ENCODE measurements at places on chromosomes 5 and 9. TPM values are rescaled to one million over a fixed set of nuclear protein-coding genes. Genes with fewer than 3 reads are reported as not detected.

- peak; percentile 83 for DNase-seq
These were observed 438 bp downstream of the SOX30 start for GRCh38 chr5:157651623-157652376.

- DNase-seq, result no peak
These were observed 358.1 kb upstream of the PIK3R1 start for GRCh38 chr5:67857502-67857901.

GRCh38 chr9:126371007-126371870 lies 44.6 kb downstream of the MVB12B start:
- no peak for DNase-seq

GRCh38 chr5:135452321-135453030 lies at the start of gene TIFAB:
TIFAB (minus strand) TSS chr5:135452351; CDS start chr5:135449939, 2,412 bp downstream.
- no peak for DNase-seq

DNA sequence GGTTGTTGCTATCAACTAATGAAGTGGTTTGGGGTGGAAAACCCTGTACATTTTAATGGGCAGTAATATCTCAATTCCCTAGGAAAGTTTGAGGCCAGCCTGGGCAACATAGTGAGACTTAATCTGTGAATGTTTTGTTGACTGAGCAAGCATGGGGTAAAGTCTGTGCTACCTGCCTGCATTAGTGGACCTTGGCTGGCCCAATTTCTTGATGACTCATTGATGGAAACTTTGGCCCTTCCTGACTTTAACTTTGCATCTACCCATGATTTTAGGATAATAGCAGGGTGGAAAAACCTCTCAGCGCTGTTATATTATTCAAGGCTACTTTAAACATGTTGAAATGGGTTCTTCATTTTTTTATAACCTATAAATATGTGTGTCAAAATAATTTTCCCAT lies 389.4 kb upstream of the RORB start:
- DNase-seq, result no peak

The UNC5A gene
- total RNA-seq, result not detected

- DNase-seq, result no peak
These were observed 140.9 kb upstream of the TLX3 start for GRCh38 chr5:171168171-171168570.

- DNase-seq, result no peak
These were observed 5.2 kb upstream of the GCNT4 start for GRCh38 chr5:75057561-75057960.

GRCh38 chr5:77129391-77129990 lies 42.4 kb upstream of the ZBED3 start:
- DNase-seq, result peak; percentile 39

DNA sequence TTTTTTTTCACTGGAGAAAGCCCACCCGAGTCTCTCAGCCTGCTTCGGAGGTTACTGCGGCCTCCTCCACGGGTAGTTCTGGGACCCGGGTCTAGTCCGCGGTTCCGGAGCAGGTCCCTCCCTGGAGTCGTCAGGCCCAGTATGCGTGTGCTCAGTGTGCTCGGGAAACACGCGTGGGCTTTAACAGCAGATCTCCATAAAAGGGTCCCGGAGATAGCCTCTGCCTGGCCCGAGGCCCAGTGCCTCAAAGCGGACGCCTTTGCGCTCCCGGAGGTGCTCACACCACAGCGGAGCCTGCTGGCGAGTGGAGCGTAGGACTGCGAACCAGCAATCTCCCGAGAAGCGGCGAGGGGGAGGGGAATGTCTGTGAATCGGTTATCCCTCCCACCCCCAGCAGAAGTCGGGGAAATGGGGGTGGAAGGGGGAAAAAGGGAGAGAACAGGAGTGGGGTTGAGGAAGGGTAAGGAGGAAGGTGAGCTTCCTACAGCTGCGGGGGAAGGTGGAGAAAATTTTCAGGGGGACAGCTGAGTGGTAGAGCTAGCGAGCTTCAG lies 28.7 kb downstream of the CDKN2A start:
- DNase-seq, result peak; percentile 55

GRCh38 chr9:27489087-27489876 lies 34.8 kb upstream of the IFNK start:
- DNase-seq, result peak; percentile 13

DNA sequence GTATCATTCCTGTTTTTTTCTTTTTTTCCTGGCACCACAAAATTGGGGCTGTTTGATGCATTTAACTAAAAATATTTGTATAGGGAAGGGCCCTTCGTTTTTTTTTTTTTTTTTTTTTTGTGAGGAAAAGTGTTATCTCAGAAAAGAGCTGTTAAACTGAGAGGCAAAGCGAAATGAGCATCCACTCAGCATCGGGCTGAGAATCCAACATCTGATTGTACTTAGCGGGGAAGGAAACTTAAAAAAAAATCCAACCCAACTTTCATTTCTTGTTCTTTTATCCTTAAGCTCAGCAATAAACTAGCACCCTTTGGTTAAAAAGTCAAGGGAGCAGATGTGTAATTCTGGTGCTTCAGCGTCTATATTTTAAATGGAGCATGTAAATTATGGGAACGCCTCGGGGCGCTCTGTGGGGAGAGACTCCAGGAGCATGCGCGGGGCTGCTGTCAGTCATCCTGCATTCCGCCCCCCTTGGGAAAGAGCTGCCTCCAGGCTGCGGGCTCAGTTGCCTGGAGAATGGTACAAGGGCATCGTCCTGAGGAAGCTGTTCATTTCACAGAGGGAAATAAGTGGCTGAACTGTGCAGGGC lies 33.3 kb downstream of the DMRT2 start:
- DNase-seq, result no peak

DNA sequence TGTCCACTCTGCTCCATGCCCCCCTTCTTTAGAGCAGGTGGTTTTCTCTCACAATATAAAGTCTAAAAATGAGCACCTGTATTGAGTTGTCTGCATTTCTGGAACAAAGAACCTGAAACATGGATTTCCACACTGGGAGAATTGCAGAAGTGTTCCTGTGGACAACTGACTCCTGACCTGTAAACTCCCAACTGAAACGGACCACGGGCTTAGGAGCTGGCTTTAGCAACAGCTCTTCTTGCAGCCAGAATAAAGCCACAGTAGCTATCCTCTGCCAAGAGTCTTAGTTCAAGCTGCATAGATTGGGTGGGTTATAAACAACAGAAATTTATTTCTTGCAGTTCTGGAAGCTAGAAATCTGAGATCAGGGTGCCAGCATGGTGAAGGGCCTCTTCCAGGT lies 194.7 kb downstream of the DTWD2 start:
- no peak for DNase-seq

DNA sequence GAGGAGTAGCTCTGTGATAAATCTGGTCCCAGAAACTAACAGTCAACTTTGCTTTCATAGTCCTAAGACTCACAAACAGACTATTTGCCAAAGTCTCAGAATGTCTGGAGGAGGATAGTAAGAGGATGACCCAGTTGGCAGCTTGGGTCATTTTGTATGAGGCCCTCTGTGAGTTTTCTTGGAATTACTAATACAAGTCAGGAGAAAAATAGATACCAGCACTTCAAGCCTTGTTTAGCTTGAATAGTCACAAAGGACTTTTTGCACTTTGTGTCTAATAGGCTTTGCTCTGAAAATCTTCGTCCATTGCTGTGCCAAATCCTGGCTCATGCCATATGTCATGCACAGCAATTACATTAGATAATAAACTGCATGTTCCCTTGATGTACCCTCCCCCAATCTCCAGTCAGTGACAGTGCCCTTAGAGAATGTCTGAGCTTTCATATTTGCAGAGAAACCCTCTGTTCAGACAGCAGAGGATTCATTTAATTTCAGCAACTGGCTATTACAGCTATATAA lies 612.8 kb downstream of the CSNK1G3 start:
- no peak for DNase-seq

- DNase-seq, result no peak
These were observed 58.4 kb downstream of the C9orf50 start for GRCh38 chr9:129562514-129562913.

DNA sequence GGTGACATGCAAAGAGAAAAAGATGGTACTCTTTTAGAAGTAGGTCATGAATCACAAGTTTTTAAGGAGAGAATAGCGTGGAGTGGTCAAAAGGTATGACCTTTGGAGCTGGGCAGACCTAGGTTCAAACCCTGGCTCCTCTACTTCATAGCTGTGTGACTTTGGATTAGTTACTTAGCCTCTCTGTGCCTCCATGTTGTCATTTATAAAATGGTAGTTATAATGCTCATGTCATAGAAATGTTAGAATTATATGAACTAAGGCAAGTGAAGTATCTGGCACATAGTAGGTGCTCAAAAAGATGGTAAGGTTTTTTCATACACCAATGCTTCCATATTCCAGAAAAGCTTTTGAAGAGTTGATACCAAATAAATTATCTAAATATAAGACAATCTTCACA lies 7.3 kb downstream of the F2R start:
- no peak for DNase-seq

All from hematopoietic multipotent progenitor cell (in vitro differentiated cells).